ENCODE measurements at places on chromosomes 16 and 17.

DNA sequence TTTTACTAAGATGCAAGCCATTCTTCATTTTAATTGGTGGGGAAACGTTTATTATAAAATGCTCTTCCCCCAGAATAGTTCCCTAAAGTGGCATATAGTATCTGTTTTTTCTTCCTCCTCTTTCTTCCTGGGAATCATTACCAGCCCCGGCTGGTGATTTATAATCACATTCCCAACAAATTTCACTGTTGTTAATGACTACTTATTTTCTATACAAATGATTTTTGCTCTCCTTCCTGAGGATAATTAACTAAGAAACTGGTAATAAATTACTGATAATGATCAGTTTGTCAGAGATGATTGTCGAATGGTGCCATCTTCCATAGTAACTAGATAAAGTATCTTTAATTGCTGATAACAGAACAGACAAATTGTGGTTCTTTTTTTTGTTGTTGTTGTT, 785.5 kb upstream of the RBFOX1 start:
- no peak for DNase-seq

GRCh38 chr16:15553313-15554088, 89.5 kb downstream of the MARF1 start:
- DNase-seq, result no peak

GRCh38 chr16:53530046-53530445, 27.0 kb upstream of the AKTIP start:
- no peak for DNase-seq

DNA sequence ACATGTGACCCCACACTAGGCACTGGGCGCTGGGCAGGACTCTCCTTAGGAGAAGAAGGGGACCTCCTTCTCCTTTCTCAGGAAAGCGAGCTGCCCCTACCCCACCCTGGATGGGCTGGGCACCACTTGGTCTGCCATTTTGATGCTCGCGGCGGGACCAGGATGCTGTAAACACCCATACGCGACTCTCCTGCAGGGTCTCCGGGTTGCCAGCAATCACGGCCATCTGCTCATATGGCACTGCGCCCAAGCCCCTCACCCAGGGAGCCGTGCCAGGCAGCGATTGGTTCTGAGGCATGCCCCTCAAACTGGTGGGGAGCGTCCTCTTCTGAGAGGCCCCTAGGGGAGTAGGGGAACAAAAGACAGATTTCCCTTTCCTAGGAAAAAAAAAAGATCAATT, 99.0 kb downstream of the C16orf78 start:
- DNase-seq, result no peak

DNA sequence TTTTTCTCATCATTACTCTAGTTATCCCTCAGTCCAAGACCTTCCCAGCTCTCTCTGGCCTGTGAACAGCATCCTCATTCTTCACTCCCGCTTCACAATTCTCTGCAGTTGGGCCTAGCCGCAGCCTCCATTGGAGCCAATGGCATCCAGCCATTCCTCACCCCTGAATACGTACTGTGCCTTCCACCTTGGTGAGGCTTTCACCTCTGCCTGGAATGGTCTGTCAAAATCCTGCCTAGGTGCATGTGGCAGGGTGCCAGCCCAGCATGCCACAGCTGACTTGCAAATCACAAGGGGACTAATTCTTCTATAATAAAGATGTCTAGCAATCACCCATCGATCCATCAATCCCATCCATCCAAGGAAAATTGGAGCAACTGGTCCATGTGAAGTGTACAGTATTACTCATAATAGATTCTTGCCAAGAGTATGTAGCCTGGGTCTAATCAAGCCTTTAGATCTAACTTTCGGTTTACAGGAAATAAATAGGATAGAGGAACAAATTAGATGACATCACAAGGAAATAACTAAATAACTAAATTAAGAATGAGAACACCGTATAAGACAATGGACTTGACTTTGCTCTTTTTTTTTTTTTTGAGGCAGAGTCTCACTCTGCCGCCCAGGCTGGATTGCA, 5.1 kb upstream of the CX3CL1 start:
- DNase-seq, result no peak

GRCh38 chr17:42274253-42274542, 2.0 kb downstream of the STAT5B start:
- no peak for DNase-seq

DNA sequence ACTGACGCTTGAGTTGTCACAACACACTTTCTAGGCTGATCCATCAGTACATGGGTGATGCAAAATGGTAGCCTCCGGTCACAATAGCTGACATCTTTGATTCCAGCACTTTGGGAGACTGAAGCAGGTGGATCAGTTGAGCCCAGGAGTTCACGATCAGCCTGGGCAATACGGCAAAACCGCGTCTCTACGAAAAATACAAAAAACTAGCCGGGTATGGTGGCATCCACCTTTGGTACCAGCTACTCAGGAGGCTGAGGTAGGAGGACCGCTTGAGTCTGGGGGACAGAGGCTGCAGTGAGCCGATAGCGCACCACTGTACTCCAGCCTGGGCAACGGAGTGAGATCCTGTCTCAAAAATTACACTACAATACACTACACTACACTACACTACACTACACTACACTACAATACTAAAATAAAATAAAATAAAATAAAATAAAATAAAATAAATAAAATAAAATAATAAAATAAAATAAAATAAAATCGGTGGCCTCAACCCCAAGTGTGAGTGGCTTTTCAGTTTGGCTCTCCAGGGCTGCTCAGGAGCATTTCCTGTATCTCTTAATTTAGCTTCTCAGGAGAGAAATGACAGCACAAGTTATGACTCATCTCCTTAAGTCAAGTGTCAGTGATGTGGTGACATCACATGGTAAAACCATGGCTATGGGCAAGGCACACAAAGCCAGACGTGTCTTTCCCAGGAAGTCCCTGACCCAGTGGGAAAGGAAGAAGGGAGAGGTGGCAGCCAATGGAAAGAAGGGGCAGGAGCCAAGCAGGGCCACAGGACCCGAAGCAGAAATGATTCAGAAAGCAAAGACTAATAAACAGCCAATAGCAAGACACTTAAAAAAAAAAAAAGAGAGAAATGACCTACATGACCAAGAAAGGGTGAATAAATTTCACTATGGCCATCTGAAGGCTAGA, 75.3 kb upstream of the TBC1D3K start:
- no peak for DNase-seq

- DNase-seq, result no peak
Observed at GRCh38 chr17:44448412-44448811, 54.8 kb downstream of the GPATCH8 start.

- DNase-seq, result no peak
Observed at GRCh38 chr16:11892761-11893160, 23.0 kb downstream of the GSPT1 start.

DNA sequence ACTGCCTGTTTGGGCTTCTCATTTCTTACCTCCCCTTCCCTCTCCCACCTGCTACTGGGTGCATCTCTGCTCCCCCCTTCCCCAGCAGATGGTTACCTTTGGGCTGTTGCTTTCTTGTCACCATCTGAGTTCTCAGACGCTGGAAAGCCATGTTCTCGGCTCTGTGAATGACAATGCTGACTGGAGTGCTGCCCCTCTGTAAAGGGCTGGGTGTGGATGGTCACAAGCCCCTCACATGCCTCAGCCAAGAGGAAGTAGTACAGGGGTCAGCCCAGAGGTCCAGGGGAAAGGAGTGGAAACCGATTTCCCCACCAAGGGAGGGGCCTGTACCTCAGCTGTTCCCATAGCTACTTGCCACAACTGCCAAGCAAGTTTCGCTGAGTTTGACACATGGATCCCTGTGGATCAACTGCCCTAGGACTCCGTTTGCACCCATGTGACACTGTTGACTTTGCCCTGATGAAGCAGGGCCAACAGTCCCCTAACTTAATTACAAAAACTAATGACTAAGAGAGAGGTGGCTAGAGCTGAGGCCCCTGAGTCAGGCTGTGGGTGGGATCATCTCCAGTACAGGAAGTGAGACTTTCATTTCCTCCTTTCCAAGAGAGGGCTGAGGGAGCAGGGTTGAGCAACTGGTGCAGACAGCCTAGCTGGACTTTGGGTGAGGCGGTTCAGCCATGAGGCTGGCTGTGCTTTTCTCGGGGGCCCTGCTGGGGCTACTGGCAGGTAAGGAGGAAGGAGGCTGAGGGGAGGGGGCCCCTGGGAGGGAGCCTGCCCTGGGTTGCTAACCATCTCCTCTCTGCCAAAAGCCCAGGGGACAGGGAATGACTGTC, at the start of gene CD68:
Gene CD68 (plus strand): TSS at position 638 of the 833 bp plus-strand sequence. CDS start 40 bp downstream, at position 678.
- DNase-seq, result no peak

DNA sequence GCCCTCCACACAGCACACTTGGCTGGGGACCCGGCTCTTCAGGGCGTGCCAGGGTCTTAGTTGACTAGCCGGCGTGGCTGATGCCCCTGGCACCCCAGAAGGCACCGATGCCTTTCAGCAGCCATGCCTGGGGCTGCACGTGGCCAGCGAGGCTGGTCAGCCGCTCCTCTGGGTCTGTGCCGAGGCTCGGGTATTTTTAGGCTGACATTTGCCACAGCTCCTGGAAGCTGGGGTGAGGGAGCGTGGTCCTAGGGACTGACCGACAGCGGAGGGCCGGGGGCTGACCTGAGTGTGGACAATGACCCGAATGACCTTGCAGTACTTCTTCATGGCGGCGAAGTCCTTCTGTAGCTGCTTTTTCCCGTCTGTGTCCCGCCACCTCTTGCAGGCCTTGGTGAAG, 3.9 kb downstream of the RPL3L start:
- no peak for DNase-seq

- no peak for DNase-seq
Observed at GRCh38 chr17:77212833-77213777, 72.3 kb downstream of the SEC14L1 start.

- no peak for DNase-seq
Observed at GRCh38 chr17:48722201-48722907, at the start of gene PRAC1. Gene PRAC1 (minus strand): TSS chr17:48722518. CDS start chr17:48722392, 126 bp downstream.

DNA sequence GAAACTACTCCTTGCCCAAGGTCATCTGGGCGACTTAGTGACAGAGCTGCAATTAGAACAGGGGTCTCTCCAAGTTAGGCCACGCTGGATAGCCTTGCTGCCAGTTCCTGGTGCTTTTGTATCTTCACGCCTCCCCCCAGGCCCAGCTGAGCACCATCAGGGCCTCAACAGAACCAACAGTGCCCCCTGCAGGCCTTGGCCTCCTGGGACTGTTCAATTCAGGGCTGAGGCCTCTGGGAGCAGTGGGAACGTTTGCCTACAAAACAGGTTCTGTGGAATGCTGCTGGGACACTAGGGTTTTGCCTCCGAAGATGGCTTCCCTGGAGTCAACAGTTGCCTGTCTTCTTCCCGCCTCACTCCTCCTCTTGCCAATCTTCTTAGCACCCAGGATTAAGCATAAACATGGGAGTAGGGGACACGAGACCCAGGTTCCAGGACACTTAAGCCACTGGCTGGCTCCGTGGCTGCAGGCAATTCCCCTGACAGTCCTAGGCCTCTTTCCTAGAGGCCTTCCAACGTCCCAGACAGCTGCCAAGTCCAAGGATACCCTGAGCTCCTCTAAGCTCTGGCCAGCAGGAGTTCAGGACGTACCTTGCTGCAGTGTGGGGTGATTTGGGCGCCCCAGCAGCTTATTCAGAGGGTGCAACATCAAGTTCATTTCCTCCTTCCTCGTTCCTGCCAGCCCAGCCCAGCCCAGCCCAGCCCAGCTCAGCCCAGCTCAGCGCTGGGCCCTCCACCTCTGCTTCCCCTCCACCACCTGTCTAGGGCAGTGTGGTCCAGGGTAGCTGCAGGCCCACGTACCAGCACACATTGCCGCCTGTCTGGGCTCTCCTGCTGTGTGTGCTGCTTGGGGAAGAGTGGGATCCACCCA, 246.6 kb upstream of the RPL38 start:
- no peak for DNase-seq

DNA sequence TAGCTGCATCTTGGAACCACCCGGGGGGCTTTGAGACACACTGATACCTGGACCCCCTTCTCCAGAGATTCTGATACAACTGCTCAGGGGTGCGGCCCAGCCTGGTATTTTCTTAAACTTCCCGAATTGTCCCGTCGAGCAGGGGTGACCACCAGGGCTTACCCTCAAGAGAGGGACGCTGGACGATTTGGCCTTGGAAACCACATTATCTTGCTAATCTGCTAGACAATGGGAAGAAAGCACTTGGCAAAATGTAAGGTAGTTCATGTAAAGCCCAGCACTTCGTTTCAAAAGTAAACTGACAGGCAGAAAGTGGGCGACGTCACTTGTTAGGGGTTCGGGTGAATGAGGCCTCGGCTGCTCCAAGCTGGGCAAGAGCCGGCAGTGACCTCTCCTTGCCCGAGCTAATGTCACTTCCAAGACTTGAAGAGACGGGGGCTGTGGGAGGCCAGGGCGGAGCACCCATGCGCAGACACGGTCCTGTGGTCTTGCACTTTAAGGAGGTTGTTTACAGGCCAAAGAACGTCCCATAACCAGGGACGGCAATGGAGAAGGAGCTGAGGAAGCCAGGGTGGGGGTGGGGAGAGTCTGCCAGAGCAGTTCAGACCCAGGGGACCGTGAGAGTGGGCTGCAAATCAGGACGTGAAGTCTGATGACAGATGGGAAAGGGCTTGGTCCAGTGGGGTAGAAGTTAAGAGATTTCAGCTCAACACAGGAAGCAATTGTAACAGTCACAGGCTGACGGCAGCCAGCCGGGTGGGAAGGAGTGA, 152.7 kb upstream of the GSE1 start:
- no peak for DNase-seq

DNA sequence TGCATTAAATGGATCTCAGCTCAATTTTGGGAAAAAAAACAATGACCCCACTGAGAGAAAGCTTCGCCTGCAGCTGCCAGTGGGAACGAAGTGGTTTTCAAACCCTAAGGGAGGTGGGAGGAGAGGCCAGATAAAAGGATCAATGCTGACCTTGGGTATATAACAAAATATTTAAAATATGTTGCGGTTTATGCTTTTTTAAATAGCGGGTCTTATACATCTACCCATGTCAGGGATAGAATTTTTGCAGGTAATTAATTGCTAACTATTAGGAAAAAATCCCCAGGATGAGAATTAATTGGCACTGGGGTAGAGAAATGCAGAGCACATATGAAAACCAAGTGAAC, 10.9 kb upstream of the FOXF1 start:
- DNase-seq, result no peak

- no peak for DNase-seq
Observed at GRCh38 chr17:41251261-41251660, 1.8 kb downstream of the KRTAP9-4 start.

DNA sequence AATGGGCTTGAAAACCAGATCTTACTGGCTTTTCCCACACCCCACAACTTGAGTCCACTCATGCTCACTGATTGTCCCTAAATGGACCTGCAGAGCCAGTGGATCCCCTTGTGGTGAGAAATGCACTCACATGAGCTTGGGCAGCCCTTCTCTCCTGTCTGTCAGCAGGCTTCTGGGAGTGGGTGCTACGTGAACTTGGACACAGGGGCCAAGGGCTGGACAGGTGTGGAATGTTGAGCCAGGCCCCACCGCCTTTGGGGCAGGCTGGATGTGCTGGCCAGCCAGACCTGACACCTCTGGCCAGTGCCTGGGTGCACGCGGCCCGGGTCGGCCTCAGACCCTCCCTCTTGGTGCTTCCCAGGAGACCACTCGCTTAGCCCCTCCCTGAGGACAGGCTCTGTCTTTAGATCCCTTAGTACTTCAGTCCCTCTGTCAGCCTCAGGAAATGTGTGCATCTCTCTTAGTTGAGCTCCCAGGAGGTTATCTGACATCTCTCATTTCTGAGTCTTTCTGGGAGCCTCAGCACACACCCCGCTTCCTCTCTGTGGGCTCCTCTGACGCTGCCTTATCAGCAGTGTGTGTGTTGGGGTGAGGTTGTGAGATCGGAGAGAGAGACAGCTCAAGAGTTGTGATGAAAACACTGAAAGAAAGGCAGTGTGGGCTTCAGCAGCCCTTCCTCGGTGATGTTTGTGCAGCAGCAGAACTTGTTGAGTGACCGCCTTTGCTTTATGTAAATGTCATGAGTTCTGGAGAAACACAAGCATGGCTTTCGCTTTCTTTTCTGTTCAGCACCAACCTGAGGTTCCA, 117.0 kb downstream of the RAB11FIP4 start:
- no peak for DNase-seq

GRCh38 chr17:59151006-59151405, 4.0 kb downstream of the SKA2 start:
- DNase-seq, result no peak
